ENCODE measurements at places on chromosomes 1 and 21.

- no peak for DNase-seq
Measured at GRCh38 chr1:82704966-82705365, 904.2 kb downstream of the ADGRL2 start.

GRCh38 chr1:160284220-160284781, 632 bp downstream of the PEX19 start:
- DNase-seq, result no peak

GRCh38 chr1:56065729-56066128, 513.6 kb downstream of the PLPP3 start:
- DNase-seq, result no peak

GRCh38 chr1:14945132-14946010, 208.2 kb upstream of the TMEM51 start:
- no peak for DNase-seq

GRCh38 chr1:114153261-114154145, at the start of gene SYT6:
TSS of gene SYT6 (minus strand) at chr1:114153869. CDS start at chr1:114153772, 97 bp downstream.
- DNase-seq, result no peak

DNA sequence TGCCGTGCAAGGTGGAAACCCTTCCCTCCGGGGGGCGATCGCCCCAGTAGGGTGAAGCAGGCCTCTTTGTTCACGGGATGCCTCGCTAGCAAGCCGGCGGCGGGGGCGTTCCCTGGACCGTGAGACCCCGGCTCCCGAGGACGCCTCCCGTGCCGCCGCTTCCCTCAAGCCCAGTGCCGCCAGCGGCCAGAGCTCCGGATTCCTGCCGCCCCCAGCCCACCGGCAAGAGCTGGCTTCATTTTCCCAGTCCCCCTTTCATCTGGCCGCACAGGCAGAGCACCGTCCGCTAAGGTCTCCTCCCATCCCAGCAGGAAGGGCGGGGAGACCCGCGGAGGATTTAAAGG, 16.3 kb downstream of the IER5 start:
- DNase-seq, result peak; percentile 16

GRCh38 chr1:196774603-196775002, at the start of gene CFHR3:
TSS of gene CFHR3 (plus strand) at chr1:196774840. CDS start at chr1:196774887, 47 bp downstream.
- DNase-seq, result no peak

- DNase-seq, result no peak
Measured at GRCh38 chr1:184329245-184329953, 57.4 kb upstream of the C1orf21 start.

DNA sequence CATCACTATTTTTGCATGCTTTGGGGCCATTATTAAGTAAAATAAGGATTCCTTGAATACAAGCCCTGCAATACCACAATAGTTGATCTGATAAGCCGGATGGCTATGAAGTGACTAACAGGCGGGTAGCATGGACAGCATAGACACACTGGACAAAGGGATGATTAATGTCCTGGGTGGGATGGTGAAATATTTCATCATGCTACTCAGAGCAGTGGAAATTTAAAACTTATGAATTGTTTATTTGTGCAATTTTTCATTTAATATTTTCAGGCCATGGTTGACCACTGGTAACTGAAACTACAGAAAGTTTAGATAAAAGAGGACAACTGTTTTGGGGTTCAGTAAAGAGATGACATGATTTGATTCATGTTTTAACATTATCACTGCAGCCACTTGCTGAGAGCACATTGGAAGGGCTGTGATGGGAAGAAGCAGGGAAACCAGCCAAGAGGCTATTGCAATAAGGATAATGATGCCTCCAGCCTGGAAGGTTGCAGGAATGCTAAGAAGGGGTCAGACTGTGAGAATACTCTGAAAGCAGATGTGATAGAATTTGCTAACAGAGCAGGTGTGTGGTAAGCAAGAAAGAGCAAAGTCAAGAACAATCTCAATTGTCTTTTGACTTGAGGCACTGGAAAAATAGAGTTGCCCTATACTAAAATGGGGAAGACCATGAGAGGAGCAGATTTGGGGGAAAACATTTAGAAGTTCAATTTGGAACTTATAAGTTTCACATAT, 62.5 kb upstream of the TNFSF4 start:
- DNase-seq, result no peak

DNA sequence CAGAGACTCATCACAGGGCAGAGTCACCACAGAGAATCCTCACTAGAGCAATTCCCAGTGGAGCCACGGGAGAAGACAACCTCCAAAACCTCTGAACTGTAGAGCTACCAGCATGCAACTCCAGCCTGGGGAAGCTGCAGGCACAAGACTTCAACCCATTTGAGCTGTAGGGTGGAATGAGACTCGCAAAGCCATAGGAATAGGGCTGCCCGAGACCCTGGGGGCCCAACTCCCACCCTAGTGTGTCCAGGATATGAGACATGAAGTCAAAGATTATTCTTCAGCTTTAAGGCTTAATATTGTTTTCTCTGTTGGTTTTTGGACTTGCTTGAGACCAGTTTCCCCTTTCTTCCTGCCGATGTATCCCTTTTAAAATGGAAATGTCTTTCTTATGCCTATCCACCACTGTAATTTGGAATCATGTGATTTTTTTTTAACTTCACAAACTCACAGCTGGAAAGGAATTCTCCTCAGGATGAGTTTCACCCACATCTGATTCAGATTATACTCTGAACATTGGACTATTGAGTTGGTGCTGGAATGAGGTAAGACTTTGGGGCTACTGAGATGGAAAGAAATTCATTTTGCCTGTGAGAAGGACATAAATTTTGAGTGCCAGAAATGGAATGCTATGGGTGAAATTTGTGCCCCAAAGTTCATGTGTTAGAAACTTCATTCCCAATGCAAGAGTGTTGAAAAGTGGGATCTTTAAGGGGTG, 59.6 kb upstream of the ST6GALNAC5 start:
- no peak for DNase-seq

DNA sequence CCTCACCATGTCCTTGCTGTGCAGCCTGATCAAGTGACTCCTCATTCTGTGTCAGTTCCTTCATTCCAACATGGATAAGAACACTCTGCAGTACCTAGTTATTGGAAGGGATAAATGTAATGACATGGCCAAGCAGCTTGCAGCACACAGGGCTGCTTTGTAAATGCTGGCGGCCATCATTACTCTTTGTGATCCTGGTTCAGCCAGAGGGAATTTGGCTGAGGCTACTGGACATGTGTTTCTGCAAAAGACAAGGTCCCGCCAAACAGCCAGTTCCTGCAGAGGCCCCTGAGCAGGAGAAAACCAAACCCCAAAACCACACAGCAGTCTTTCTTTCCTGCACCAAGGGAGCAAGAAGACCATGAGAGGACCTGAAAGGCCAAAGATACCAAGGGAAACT, 495.8 kb downstream of the AJAP1 start:
- DNase-seq, result no peak

DNA sequence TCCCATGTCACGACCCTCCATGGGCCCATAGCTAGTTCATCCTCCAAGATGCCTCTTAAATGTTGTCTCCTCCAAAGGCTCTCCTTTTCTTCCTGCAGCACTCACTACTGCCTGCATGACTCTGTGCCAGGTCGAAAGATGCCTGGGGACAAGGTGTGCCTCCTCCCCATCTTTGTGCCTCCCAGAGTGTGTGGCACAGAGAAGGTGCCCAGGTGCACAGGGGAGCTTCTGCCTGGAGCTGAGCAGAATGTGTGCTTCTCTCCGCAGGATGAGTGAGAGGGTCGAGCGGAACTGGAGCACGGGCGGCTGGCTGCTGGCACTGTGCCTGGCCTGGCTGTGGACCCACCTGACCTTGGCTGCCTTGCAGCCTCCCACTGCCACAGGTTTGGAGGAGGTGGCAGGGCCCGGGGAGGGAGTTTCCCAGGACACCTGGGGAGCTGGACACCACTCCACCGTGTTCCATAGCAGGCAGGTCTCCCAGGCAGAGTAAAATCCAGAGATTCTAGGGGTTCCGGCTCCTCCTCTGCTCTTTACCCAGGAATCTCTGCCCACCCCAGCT, 6.9 kb upstream of the PPM1J start:
- no peak for DNase-seq

GRCh38 chr1:205013683-205014367, 29.2 kb upstream of the CNTN2 start:
- DNase-seq, result no peak
